ENCODE measurements at places on chromosomes 1 and 21. TPM values are rescaled to one million over a fixed set of nuclear protein-coding genes. Genes with fewer than 3 reads are reported as not detected.

DNA sequence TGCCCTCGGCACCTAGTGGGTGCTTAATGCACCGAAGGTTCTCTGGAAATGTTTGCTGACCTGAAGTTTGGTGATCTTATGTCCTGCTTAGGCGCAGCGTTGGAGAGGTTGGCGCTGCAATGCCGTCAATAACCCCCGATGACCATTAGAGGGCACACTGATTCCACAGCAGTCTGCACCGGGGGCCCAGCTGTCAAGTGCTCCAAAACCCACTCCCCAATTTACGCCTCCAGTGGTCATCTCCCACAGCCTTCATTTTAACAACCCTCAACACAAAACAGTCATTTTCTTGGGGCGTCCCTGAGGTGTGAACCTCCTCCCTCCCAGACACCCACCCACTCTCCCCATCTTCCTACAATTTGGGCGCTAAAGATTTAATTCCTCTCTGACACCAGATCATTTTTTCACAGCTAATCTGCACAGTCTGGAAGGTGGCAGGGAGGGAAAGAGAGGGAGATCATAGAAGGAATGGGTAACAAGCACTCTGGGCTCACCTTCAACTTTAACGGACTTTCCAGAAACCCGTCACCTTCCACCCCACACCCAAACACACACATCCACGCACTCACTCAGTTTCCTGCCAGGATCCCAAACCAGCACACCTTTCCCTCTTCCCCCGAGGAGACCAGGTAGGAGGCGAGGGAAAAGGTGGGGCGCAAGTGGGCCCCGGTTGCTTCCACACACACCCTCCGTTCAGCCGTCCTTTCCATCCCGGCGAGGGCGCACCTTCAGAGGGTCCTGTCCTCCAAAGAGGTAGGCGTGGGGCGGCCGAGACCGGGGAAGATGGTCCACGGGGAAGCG lies 570 bp upstream of the NPR1 start:
- no peaks in the 10 kb centered on the region for H3K27me3 ChIP-seq
- H3K4me1 ChIP-seq, result peaks cover 19% of the 10 kb centered on the region
- peak; percentile 83 for DNase-seq
- peak overlapping the region; percentile 17 for H3K27ac ChIP-seq
- peak overlapping the region; percentile 61 for H3K4me3 ChIP-seq

- H3K36me3 ChIP-seq, result no peaks in the 10 kb centered on the region
- no peak overlapping the region for H3K4me3 ChIP-seq
- H3K4me1 ChIP-seq, result no peaks in the 10 kb centered on the region
- H3K27ac ChIP-seq, result no peak overlapping the region
Measured at GRCh38 chr1:227886503-227886961, 61.2 kb downstream of the WNT9A start.

Gene VANGL2
- 8.1 TPM for total RNA-seq

Gene MATN1
- total RNA-seq, result 0.13 TPM

- no peaks in the 10 kb centered on the region for H3K27me3 ChIP-seq
- no peaks in the 10 kb centered on the region for H3K36me3 ChIP-seq
- peaks cover 4% of the 10 kb centered on the region for H3K4me1 ChIP-seq
- no peak overlapping the region for H3K4me3 ChIP-seq
- no peak overlapping the region for H3K27ac ChIP-seq
Measured at GRCh38 chr1:9321480-9321849, 28.8 kb downstream of the SPSB1 start.

Gene TMCO4
- 36.5 TPM for total RNA-seq

Gene FCRL6
- total RNA-seq, result 1.4 TPM

Gene AMY1A
- total RNA-seq, result not detected

Gene ELF3
- 400 TPM for total RNA-seq

Gene SPRR5
- not detected for total RNA-seq

- no peaks in the 10 kb centered on the region for H3K4me1 ChIP-seq
- no peaks in the 10 kb centered on the region for H3K36me3 ChIP-seq
- no peaks in the 10 kb centered on the region for H3K27me3 ChIP-seq
- no peak within 1 kb of the TSS for H3K27ac ChIP-seq
Measured at GRCh38 chr1:26190373-26190987, at the start of gene CATSPER4. Gene CATSPER4 (plus strand): TSS chr1:26190602. CDS start chr1:26190628, 26 bp downstream.

- no peaks in the 10 kb centered on the region for H3K4me1 ChIP-seq
- DNase-seq, result no peak
- no peak overlapping the region for H3K4me3 ChIP-seq
Measured at GRCh38 chr1:66681686-66682085, 70.6 kb upstream of the DYNLT5 start.
